ENCODE measurements at places on chromosomes 7 and 10.
A peak's percentile ranks its signal among the peaks of the same experiment; 100 is the strongest.

GRCh38 chr7:79434098-79434497, 19.4 kb downstream of the MAGI2 start:
- DNase-seq, result no peak

- DNase-seq, result peak; percentile 49
These were observed 25.3 kb downstream of the HK1 start for GRCh38 chr10:69303632-69304051.

DNA sequence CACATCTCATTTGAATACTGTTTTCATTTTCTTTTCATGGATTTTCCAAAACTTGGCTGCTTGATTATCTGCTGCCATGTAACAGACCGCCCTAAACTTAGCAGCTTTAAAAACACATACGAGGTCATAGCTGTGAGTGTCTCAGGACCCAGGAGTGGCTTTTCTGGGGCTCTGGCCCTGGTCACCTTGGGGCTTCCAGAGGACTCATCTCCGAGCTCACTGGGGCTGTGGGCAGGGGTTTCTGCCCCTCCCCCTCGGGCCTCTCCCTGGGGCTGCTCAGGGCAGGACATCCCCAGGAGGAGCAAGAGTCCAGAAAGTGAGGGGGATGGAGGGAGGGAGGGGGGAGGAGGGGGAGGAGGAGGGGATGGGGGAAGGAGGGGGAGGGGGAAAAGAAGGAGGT, 77.0 kb downstream of the NKX6-2 start:
- no peak for DNase-seq

DNA sequence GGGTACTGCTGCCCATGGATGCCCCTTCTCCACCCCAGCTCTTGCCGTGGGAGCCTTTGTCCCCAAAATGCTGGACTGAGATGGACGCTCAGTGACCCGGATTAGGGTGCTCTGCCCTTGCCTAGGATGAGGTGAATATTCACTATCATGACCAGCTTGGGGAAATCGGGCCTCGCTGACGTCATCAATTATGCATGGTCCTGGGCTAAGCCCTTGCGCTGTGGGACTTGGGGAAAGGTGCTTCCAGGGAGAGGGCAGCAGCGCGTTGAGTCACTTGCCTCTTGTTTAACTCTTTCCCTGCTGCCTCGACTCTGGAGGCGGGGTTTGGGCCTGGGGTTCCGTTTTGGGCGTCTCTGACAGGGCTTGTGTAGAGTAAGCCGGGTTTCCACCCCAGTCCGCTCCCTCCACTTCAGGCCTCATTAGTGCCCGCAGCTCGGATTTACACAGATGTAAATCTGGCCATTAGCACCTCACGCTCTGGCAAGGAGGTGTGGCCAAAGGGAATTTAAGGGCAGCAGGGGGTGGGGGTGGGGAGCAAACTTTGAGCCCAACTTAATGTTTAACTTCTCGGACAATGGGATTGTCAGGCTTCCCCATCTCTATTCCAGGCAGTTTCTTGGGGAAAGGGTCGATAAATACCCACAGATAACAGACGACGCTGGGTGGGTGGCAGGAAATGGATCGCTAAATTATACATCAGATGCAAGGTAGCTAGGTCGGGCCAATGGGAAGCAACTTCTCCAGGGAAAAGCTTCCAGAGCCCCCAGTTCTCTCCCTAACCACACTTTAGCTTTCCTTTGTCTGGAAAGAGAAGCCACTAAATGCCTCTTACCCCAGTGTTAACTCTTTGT, 51.3 kb upstream of the TCF7L2 start:
- no peak for DNase-seq

DNA sequence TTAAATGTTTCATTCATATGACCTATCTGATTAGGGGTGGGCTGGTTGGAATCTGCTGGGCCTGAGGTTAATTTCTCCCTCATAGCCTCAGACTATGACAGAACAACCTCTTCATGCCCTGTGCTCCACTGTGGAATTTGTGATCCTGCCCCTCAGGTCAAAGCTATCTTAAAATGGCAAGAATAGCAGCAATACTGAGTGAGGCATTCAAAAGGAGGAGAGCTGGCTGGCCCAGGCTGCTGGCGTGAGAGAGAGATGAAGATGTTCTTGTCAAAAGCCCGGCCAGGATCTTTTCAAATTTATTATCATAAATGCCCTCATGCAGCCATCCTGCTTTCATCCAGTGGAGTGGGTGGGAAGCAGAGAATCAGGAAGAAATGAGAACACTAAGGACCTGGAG, 41.8 kb upstream of the PLCE1 start:
- DNase-seq, result no peak

DNA sequence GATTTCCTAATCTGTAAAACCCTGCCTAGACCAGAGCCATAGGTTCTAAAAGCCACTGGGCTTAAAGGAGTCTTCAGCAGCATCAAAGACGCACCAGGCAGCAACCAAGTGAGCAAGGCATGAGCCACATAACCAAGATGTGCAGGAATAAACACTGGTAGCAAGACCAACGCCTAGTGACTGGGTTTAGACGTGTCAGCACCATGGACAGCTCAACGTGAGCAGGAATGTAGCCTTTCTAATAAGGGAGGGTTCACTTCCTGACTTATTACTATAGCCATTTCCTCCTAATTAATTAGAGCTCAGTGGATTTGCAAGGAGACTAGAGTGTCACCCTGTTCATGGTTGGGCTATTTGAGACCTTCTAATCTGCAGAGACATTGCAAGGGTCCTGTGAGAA, 223.7 kb downstream of the LHFPL3 start:
- DNase-seq, result peak; percentile 27

DNA sequence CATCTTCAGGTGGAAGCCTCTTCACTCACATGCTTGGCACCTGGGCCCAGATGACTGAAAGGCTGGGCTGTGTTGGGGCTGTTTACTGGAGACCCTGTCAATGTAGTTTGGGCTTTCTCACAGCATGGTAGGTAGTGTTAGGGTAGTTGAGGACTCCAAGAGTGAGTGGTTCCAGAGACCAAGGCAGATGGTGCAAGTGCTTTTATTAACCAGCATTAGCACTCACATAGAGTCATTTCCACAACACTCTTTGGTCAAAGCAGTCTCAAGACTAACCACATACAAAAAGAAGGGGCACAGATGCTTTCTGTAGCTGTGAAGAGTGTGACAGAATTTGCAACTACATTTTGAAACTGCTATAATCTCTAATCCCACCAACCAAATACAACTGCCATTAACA, 135.0 kb downstream of the RTKN2 start:
- DNase-seq, result no peak

DNA sequence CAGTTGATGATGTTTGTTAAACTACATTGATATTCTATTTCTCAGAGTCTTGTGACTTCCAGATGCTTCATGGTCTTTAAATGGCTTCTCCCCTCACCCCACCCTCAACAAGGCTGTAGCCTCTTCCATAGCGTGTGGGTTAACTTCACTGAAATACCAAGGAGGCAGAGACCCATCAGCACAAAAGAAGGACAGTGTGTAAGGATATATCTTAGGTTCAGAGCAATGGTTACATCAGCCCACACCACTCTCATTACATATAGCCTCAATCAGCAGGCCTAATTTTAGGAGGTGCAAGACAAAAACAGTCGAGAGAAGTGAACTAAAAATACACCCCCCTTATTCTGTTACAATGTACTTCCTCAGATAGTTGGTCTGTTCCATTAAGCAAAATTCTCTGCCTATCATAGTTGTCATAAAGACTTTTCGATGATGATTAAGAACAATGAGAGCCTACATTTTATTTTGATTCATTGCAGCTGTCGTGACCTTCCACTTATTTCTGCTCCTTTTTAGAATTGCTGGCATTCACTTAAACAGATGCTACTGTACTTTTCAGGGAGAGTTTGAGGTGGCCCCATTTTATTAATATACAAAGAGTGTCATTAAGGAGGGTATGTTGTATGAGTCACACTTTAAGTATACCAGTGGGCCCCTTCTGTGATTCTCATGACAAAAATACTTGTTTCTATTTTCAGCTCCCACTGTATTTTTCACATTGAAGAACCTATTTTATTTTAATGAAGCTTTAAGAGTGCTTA, 52.1 kb downstream of the WIPF3 start:
- no peak for DNase-seq

- DNase-seq, result no peak
These were observed 187.9 kb upstream of the INHBA start for GRCh38 chr7:41890631-41891274.

DNA sequence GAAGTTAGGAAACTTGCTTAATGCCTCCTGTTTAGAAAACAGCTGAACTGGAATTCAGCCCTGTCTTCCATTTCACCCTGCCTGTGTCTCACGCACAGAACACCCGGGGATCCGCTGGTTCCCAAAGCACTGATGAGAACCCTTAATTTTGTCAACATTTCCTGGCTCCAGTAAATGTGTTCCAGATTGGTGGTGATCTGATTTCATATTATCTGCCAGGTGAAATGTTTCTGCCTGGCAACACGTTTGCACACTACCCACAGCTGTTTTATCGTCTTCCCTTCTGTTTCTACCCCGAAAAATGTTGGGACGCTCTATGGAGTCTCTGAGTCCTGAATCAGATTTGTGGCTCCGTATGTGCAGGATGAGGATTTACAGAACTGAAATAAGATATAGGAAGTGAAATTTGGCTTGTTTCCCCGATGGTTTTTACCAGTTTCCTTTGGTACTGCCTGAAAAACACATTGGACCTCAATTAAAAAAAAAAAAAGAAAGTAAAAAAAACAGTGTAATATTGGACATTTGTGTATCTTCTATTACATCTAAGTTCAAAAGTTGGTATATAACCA, 29.0 kb downstream of the MRC1 start:
- DNase-seq, result no peak

DNA sequence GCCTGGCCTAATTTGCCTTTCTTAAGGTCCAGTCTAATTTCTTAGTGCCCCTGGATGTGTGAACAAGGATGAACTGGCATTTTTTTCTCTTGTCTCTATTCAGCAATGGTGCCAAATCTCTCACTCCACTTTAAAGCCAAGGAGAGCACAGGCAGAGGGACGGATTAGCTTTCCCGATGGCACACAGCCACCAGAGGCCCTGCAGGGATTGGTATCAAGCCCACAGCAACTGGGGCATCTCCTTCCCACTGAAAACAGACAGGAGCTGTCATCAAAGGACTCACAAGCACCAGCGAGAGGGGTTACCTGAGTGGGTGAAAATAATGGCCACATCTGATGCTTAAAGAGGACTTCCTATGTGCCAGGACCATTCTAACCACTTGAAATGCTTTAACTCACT, 83.1 kb downstream of the ITIH5 start:
- DNase-seq, result no peak

- DNase-seq, result no peak
These were observed 93.1 kb upstream of the CXCL12 start for GRCh38 chr10:44478040-44478439.

Data from activated CD4-positive, alpha-beta memory T cell treated with anti-CD3 and anti-CD28 coated beads for 36 hours (primary cell).